ENCODE measurements at places on chromosomes 2 and 18. TPM values are rescaled to one million over a fixed set of nuclear protein-coding genes. Genes with fewer than 3 reads are reported as not detected.
A peak's percentile ranks its signal among the peaks of the same experiment; 100 is the strongest.

- DNase-seq: no peak
- no peaks in the 10 kb centered on the region for H3K36me3 ChIP-seq
- H3K4me1 ChIP-seq: no peaks in the 10 kb centered on the region
- H3K4me3 ChIP-seq: no peak overlapping the region
Observed at GRCh38 chr2:95306336-95306895, 9.3 kb downstream of the KCNIP3 start.

Gene SLC23A3
- not detected for total RNA-seq

GRCh38 chr2:146077156-146077555 is 1557.2 kb upstream of the ZEB2 start:
- H3K4me3 ChIP-seq: no peak overlapping the region
- no peak for DNase-seq
- H3K27ac ChIP-seq: no peak overlapping the region
- no peaks in the 10 kb centered on the region for H3K36me3 ChIP-seq

- H3K27me3 ChIP-seq: no peaks in the 10 kb centered on the region
- H3K4me1 ChIP-seq: peaks cover 37% of the 10 kb centered on the region
- H3K27ac ChIP-seq: peak overlapping the region; percentile 87
- H3K36me3 ChIP-seq: no peaks in the 10 kb centered on the region
- DNase-seq: no peak
- H3K4me3 ChIP-seq: no peak overlapping the region
Observed at GRCh38 chr2:63790491-63790890, 51.2 kb upstream of the UGP2 start.

DNA sequence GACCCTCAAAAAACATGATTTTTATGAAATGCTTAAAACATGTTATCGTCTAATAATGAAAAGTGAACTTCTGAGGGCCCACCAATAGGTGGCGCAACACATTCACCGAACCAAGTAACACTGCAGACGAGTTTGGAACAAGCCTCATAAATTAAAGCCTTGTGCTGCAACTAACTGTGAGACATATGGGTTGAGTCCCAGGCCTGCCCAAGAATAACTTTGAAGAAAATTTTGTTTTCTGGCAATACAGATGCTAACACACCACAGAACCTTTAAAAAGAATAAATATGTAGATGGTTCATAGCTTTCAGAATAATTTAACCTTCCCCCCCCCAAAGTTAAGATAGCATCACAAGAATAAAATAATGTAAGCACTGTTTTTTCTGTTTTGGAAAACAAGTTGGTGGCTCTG is 285.9 kb downstream of the RNF144A start:
- no peaks in the 10 kb centered on the region for H3K27me3 ChIP-seq
- H3K36me3 ChIP-seq: no peaks in the 10 kb centered on the region
- no peak overlapping the region for H3K27ac ChIP-seq

GRCh38 chr2:218017211-218018053 is 14.6 kb upstream of the TNS1 start:
- H3K4me1 ChIP-seq: no peaks in the 10 kb centered on the region
- H3K36me3 ChIP-seq: no peaks in the 10 kb centered on the region
- no peak overlapping the region for H3K4me3 ChIP-seq
- DNase-seq: no peak
- no peaks in the 10 kb centered on the region for H3K27me3 ChIP-seq

Gene VIT
- 0.31 TPM for total RNA-seq

Gene MAP4K3
- 35.6 TPM for total RNA-seq

Gene SPC25
- 64.8 TPM for total RNA-seq

DNA sequence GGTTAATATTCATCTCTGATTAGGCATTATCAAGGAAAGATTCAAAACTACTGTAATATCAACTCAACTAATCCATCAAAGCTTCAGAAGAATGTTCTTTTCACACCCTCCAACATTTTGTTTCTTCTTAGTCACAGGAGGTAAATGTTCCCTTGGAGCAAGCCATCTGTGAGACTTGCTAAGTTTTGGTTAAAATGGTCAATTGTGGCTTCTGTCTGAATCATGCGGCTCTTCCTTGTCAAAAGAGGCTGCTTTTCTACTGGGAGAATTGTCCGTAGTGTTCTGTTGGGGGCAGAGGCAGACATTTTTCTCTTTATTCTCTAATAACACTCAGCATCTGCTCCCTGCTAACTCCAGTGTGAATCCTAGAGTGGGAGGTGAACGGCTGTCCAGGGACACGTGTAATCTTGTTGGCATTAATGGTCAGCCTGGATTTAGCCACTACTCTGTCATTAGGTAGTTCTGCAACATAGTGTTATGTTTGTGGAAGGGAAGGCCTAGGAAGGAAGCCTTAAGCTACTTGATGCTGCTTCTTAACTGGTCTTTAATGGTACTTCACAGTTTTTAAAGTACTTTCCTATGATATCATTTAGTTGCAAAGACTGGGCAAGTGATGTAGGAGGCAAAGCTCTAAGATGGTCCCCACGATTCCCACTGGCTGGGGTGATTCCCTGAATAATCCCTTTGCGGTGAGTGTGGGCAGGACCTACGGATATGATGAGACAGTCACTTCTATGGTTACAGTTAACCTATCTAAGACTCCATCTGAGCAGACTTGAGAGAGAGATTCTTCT is 22.6 kb upstream of the FAP start:
- no peaks in the 10 kb centered on the region for H3K36me3 ChIP-seq
- H3K4me1 ChIP-seq: peaks cover 12% of the 10 kb centered on the region
- no peak overlapping the region for H3K4me3 ChIP-seq

GRCh38 chr2:120436885-120437603 is 91.1 kb downstream of the INHBB start:
- peaks cover 8% of the 10 kb centered on the region for H3K27me3 ChIP-seq
- no peak overlapping the region for H3K27ac ChIP-seq
- no peak overlapping the region for H3K4me3 ChIP-seq
- H3K4me1 ChIP-seq: peaks cover under 1% of the 10 kb centered on the region

Gene ITGA4
- total RNA-seq: 80.0 TPM

DNA sequence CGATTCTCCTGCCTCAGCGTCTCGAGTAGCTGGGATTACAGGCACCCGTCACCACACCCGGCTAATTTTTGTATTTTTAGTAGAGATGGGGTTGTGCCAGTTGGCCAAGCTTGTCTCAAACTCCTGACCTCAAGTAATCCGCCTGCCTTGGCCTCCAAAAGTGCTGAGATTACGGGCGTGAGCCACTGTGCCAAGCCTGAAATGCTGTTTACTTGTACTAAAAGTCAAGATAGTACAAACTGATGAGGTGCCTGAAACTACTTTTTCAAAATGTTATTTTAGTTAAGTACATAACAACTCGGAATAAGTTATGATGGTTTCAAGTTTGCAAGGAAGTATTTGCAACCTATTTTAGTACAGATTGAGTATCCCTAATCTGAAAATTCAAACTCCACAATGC is 85.7 kb downstream of the CEP192 start:
- no peak overlapping the region for H3K4me3 ChIP-seq
- no peaks in the 10 kb centered on the region for H3K4me1 ChIP-seq
- no peak overlapping the region for H3K27ac ChIP-seq
- DNase-seq: no peak

DNA sequence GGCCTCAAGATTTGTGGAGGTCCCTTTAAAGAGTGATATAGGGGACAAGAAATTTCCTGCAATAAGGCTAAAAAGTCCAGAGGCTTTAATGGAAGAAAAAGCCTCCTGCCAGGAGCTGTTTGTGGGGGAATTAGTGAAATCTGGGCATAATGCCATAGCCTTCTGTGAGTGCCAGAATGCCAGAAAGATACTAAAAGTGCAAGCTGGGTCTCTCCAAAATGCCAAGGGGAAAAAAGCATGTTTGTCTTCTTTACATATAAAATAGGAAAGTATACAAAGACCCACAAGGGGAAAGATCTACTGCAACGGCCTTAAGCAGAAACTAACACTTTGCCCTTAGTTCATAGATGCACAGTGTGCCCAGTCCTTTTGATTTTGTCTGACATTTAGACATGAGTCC is 647.7 kb upstream of the ZNF804A start:
- no peaks in the 10 kb centered on the region for H3K36me3 ChIP-seq
- no peak overlapping the region for H3K4me3 ChIP-seq
- H3K27me3 ChIP-seq: no peaks in the 10 kb centered on the region

Gene GPR75
- total RNA-seq: 2.3 TPM

DNA sequence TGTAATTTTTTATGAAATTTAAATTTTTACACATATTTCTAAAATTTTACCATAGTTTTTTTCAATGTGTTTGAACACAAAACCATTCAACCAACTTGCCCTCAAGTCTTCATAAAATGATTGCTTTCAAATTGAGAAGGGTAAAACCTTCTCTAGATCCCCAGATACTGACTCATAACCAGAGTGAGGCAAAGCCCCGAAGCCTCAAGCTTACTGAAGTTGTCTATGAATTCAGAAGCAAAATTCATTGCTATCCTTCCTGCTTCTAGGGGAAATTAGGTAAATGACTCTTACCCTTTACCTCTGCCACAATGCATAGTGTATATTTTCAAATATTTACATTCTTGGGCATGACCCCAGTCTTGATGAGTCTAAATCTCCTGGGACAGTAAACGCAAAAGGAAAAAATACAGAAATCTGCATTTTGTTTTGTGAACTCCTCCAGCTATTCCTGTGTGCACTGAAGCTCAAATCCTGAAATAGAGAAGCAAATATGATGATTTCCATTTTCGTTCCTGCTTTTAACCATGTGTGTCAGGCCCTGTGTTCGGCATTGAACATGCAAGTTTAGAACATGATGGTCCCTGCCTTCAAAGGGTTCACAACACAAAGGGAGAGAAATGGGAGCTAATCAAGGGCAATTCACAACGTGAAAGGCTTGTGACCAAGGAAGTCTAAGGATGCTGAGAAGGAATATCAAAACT is 246.3 kb downstream of the SUCLG1 start:
- H3K27ac ChIP-seq: no peak overlapping the region
- no peak for DNase-seq
- no peak overlapping the region for H3K4me3 ChIP-seq
- no peaks in the 10 kb centered on the region for H3K4me1 ChIP-seq
- peaks cover 4% of the 10 kb centered on the region for H3K27me3 ChIP-seq

Gene GPR35
- total RNA-seq: 0.13 TPM

DNA sequence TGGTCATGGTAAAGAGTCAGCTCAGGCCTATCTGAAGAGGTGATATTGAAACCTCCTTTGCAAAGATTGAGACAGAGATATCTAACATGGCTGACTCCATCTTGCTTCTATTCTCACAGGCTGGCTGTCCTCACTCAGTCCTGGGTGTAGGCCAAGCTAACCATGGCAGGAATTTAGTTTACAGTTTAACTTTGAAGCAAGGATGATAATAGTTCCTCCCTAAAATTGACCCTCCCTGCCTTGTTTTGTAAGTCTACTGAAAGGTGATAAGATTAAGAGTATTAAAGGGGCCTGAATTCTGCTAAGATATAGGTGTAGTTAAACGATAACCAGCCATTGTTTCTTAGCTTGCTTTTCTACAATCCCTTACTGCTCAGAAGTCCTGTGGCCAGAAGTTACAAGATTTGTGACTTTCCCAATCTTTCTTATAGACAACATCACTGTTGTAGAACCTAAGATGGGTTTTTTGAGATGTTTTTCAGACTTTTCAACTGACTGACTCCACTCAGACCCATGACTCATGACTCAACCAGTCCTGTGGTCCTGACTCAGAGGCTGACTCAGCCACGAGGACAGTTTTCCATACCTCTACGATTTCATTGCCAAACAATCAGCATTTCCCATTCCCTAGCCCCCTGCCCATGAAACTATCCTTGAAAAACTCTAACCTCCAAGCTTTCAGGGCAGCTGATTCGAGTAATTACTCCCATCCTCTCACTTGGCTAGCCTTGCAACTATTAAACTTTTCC is 195.7 kb upstream of the SESTD1 start:
- peak overlapping the region; percentile 69 for H3K27ac ChIP-seq
- no peaks in the 10 kb centered on the region for H3K36me3 ChIP-seq
- DNase-seq: peak; percentile 34
- H3K4me3 ChIP-seq: no peak overlapping the region
- no peaks in the 10 kb centered on the region for H3K27me3 ChIP-seq
- peaks cover 9% of the 10 kb centered on the region for H3K4me1 ChIP-seq

Gene DNAJC5G
- not detected for total RNA-seq

DNA sequence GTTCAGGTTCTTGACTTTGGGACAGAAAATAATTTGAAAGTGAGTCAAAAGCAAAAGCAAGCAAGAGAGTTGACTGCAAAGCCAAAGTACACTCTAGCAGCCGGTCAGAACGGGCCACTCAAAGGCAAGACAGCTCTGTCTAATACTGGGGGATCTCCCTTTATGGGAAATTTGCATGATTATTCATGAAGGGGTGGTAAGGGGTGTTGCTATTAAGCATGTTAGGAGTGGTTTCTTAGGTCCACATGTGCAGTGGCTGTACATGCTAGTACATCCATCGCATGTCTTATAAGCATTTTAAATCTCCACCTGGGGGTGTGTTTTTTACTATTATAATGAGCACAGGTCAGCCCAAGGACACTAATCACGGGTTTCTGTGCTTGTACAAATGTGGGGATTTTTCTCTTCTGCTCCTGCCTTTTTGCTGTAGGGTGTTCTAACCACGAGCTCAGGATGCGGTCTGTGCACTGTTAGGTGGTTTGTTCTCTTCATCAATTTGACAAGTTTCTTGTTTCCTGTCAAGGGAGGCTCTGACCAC is 60.2 kb upstream of the SPP2 start:
- DNase-seq: no peak
- no peak overlapping the region for H3K4me3 ChIP-seq
- H3K4me1 ChIP-seq: no peaks in the 10 kb centered on the region
- no peak overlapping the region for H3K27ac ChIP-seq
- no peaks in the 10 kb centered on the region for H3K36me3 ChIP-seq
- H3K27me3 ChIP-seq: peaks cover 20% of the 10 kb centered on the region

Data from SJSA1 (cell line).